Upper lobe of left lung (tissue), 6 donors: ENCODE measurements at places on chromosomes 4 and X. TPM values are rescaled to one million over a fixed set of nuclear protein-coding genes. Genes with fewer than 3 reads are reported as not detected.

CENPVL2 gene
- total RNA-seq = not detected

SORBS2 gene
- total RNA-seq = 35.4 TPM

SPACA5 gene
- total RNA-seq = not detected

GRPEL1 gene
- total RNA-seq = 24.3 TPM

RHOXF1 gene
- total RNA-seq = not detected

SPANXB1 gene
- not detected for total RNA-seq

PNCK gene
- not detected for total RNA-seq

TRIM60 gene
- total RNA-seq = not detected

PABPC1L2B gene
- not detected for total RNA-seq

SLC6A14 gene
- 49.8 TPM for total RNA-seq

DACH2 gene
- not detected for total RNA-seq

GRCh38 chr4:55458164-55458563, 62.4 kb downstream of the TMEM165 start:
- no peak for DNase-seq

DNA sequence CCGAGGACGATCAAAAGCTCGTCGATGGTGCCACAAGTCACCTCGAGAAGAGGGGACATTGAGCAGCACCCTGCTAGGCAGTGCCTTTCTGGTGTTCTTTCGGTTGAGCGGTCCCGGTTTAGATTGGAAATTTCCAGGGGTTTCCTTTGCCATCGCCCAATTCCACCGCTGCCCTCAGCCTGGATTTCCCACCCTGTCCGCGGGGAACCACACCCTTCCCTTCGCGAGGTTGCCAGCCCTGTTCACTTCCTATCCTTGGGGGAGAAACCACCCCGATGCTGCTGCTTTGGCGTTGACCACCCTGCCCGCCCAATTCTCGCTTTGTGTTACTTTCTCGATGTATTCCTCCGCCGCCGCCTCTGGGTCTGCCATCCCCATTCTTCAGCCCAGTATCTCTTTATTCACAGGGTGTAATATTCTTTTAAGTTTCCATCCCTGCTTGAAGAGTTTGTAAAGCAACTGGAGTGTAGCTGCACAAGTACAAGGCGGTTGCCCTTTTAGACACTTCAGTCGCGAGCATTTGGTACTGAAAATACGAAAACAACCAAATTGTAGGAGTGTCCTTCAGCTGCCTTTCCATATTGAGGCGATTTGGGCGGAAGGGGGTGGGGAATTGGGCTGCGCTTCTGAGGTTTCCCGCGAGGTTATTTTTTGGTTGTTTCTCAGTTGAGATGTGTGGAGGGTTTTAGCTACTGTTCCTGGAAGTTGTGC, 1.1 kb downstream of the OGT start:
- peak; percentile 51 for DNase-seq

DNA sequence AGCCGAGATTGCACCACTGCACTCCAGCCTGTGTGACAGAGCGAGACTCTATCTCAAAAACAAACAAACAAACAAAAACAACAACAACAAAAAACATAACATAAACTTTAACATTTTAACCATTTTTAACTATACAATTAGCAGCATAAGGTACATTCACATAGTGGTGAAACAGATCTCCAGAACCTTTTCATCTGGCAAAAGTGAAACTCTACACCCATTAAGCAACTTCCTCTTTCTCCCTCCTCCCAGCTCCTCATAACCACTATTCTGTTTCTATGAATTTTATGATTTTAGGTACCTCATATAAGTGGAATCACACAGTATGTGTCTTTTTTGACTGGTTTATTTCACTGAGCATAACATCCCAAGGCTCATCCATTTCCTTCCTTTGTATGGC, 103.6 kb downstream of the FAM13A start:
- no peak for DNase-seq

DNA sequence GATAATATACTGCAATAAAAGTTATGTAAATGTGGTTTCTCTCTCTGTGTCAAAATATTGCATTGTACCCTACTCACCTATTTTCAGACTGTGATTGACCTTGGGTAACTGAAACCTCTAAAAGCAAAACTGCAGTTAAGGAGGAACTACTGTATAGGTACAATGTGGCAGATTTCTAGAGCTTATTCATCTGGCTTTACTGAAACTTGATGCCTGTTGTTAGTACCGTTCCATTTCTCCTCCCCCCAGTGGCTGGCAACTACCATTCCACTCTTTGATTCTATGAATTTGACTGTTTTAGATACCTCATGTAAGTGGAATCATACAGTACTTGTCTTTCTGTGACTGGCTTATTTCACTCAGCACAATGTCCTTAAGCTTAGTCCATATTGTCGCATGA, 61.9 kb downstream of the HOPX start:
- DNase-seq = no peak

DNA sequence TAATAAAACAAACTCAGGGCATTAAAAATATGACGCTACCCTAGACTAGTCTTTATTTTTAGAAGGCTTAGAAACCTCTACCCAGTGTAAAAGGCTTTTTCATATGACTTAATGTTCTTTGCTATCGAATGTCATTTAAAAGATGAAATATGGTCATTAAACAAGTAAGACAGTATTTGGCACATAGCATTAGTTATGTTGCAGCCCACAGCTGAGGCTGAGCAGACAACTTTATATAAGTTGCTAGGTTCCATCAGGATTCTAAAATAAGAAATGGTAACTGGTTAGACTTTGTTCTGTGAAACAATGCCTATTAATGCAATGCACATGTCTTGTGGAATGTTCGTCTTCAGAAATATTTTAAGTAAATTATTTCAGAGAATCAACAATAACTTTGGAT, 10.4 kb upstream of the PRSS12 start:
- no peak for DNase-seq

GRCh38 chr4:142566777-142567176, 279.3 kb downstream of the INPP4B start:
- DNase-seq = no peak

- DNase-seq = no peak
Measured at GRCh38 chrX:638482-639131, 8.0 kb downstream of the SHOX start.

- no peak for DNase-seq
Measured at GRCh38 chr4:185532795-185533324, 2.4 kb downstream of the PDLIM3 start.

GRCh38 chr4:14596904-14597303, 405.4 kb upstream of the CPEB2 start:
- no peak for DNase-seq

GRCh38 chr4:10105920-10106319, 10.7 kb downstream of the WDR1 start:
- DNase-seq = no peak

DNA sequence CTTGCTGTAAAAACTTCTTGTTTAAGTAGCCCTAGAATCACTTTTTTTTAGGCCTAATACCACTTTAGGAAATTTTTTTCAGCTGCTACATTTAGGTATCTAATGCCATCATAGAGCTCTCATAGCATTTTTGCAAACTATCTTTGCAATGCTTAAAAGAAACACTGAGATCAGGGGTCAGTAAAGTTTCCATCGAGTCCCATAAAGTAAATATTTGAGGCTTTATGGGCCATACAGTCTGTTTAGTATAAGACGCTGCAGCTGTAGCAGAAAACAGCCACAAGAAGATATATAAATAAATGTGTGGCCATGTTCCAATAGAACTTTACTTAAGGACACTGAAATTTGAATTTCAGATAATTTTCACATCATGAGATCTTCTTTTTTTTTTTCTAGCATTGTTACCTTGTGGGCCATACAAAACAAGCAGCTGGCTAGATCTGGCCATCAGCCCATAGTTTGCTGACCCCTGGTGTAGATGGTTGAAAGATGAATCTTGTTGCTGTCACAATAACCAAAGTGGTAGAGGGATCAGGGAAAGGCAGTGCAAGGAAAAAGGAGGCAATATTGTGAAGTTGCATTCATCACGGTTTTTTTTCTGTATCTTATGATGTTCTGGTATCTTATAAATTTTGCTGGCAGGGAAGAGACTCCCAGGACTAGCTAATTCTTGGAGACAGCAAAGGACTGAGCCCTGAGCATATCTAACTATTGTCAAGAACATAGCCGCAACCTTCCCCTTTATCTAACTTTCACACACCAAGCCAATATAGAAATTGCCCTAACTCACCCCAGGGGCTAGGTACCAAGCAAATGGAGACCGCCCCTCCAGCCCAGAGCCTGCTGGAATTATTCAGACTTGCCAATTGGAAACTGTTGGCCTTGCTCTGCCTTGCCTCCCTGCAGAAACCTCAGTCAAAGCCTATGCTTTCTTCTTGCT, 46.6 kb downstream of the RASGEF1B start:
- no peak for DNase-seq

GRCh38 chr4:24096603-24097002, 206.8 kb upstream of the PPARGC1A start:
- no peak for DNase-seq

- DNase-seq = no peak
Measured at GRCh38 chrX:123093792-123094191, 90.3 kb upstream of the GRIA3 start.

DNA sequence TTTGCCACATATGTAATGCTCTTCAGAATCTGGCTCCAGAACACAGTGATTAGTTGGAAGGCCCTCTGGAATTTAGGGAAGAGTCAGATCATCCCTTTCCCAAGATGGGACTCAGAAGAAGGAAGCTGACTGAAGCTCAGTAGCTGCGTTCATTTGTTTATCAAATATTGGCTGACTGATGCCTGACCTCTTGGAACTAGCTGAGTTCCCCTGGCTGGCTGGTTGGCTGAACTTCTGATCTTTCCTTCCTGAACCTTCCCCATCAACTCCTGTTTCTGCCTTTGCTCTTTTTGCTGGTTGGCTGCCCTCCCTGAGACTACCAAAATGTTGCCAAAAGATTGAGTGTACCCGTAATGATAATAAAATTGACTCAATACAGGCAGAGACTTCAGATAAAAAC, 866.5 kb upstream of the INTU start:
- no peak for DNase-seq

GRCh38 chrX:16125520-16126149, 2.3 kb downstream of the GRPR start:
- no peak for DNase-seq

DNA sequence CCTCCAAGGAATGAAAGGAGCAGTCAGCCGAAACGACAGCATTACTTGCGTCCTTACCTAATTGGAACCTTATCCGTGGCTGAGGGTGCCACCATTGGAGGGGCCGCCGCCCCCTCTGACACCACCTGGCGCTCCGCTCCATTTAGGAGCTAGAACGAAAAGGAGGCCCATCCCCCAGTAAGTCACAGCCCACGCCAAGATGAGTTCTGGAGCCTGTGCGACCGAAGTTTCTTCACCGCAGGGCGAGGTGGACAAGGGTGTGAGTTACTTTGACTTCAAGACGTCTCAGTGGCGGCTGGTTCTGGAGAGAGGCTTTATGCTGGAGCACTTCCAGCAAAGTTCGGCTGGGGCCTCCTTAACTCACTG, 729 bp upstream of the IRF2 start:
- peak; percentile 60 for DNase-seq

- DNase-seq = no peak
Measured at GRCh38 chr4:185566425-185566824, 31.1 kb upstream of the PDLIM3 start.

- no peak for DNase-seq
Measured at GRCh38 chr4:144461906-144462305, 184.1 kb upstream of the HHIP start.

DNA sequence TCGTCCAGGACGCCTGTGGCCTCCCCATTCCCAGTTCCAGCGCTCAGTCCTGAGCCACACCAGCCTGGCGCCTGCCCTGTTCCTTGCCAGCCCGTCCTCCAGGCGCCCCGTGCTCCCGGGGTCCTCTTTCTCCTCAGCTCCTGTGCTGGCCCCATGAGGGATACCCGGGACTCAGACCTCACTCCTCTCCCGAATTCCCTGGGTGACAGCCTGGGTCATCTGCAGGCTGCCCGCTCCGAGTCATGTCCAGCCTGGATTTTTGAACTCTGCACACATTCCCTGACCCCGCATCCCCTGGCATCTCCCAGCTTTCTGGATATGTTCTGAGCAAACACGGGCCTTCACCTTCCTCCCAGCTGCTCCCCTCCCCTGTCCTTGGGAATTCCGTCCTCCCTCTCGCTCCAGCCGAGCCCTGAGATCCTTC, 14.9 kb upstream of the ADD1 start:
- DNase-seq = no peak

- DNase-seq = no peak
Measured at GRCh38 chrX:51866210-51866609, 27.2 kb upstream of the MAGED1 start.

DNA sequence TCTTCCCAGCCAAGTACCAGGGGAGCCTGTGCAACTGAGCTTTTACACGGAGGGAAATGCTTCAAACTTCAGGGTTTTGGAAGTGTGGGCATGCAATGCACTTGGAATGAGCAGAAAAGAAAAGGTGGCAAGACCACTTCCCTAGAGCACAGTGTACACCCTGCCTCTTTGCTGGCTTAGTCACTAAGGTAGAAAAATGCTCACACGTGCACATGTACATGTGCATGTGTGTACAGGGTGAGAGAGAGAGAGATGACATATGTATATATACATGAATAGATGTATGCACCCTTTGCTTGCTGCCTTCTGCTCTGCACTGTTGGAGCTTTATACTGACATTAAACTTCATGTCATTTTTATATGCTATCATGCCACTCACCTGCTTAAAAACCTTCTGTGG, 7.9 kb upstream of the KLF3 start:
- DNase-seq = no peak

GRCh38 chr4:6019316-6020263, 1.4 kb upstream of the C4orf50 start:
- no peak for DNase-seq

- DNase-seq = no peak
Measured at GRCh38 chr4:95188701-95189370, 359.9 kb downstream of the UNC5C start.

DNA sequence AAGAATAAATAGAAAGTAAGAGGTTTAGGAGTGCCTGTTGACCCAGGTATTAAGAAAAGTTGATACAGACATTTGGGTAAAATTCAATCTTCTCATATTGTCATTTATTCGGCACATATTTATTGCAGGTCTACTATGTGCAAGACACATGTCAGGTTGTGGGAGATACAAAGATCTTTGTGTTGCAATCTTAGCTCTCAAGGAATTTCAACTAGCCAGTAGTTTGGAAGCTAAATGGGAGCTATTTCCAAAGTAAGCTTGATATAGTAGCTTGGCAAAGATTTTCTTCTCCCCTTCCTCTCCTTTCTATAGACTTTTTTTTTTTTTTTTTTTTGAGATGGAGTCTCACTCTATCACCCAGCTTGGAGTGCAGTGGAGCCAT, 122.9 kb downstream of the SYNPO2 start:
- no peak for DNase-seq

GRCh38 chrX:114970806-114971205, 46.6 kb downstream of the IL13RA2 start:
- DNase-seq = no peak

DNA sequence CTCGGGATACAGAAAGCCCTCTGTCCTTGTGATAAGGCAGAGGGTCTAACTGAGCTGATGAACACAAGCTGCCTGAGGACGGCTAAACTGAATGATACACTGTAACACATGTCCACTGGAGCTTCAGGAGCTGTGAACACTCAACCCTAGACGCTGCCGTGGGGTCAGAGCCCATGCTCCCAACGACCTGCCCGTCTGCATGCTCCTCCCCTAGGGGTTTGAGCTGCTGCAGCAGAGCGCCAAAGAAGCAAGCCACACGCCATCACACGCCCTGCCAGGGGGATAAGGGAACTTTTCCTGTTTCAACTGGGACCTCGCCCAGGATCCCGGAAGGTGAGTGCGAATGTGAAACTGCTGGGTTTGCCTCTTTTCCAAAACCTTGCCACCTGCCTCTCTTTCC, 361.8 kb downstream of the FAT4 start:
- peak; percentile 10 for DNase-seq
